ENCODE measurements at places on chromosomes 7 and 10.

GRCh38 chr10:2744547-2745200, 322.7 kb upstream of the PFKP start:
- no peak for DNase-seq

DNA sequence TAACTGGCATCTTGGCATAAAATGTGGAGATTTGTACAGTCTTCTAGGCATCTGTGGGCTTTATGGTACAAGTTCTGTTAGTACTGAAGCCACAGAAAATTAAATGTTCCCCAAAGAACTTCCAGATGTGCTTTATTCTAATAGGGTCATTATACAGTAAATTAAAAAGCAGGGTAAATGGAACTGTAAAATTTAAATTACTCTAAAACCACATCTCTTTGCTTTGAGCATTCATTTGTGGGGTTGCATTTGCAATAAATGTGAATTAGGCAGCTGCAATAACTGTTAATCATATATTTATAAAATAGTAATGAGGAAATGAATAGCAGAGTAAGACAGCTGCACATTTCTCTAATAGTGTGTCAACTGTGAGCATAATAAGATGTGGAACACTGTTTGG, 151.5 kb downstream of the BUB3 start:
- no peak for DNase-seq

GRCh38 chr7:90681336-90682022, 85.4 kb downstream of the CDK14 start:
- DNase-seq: no peak

DNA sequence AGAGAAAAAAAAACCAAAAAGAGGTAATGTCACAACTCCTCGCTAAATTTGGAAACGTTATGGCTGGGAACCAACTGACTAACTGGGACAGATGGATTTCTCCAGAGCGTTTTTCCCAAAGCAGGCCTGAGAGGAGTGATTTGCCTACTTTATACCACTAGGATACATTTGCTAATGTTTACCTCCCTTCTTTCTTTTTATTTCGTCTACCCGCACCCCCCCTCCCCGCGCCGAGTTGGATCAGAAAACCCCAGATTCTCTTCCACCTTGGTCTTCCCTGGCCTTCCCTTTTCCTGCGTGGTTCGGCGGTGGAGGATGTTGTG, 7.2 kb downstream of the CPA2 start:
- no peak for DNase-seq

GRCh38 chr10:34188221-34188620, 626.9 kb downstream of the PARD3 start:
- no peak for DNase-seq

GRCh38 chr7:21718391-21718790, 175.6 kb downstream of the DNAH11 start:
- DNase-seq: no peak

DNA sequence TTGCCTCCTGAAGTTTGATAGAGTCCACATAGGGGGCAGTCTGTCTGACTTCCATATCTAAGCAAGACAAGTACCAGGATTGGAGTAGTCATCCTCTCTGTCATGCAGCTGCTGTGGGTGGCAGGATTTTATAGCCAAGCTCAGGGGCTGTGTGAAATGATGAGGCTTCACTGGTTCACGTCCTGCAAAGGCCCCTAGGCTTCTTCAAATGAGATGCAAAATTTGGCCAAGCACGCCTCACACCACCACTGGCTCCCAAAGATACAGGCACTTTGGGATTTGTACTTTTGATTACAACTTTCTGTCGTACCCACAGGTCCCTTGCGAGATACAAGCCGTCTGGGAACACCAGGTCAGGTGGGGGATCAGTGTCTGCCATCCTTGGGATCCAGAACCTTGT, 67.1 kb downstream of the WDFY4 start:
- DNase-seq: no peak

- no peak for DNase-seq
These were observed 40.0 kb upstream of the SRI start for GRCh38 chr7:88259656-88260380.

DNA sequence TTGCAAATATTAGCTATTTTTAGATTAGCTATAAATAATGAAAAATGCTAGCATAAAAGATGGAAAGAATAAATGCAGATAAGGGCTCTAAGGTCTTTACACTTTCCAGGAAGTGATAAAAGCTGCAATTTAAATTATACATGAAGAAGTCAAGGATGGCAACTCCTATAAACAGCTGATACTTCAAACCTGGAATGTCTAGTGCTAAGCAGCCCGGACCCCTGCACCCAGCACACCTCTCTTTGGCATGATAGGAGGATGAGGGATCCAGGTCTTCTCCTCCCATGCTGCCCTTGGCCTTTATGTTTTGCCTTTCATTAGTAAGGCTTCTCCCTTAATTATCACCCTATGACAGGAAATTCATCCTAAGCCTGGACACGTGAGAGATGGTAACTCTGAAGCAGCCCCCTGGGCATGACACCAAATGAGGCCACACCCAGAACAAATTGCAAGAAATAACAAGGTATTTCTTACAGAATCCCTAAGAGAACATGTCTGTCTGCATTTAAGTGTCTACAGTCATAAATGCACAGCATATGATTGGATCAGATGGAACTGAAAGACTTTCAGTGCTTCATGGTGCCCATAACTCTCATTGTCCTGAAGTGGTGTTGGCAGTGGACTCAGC, 158.3 kb upstream of the PRSS1 start:
- no peak for DNase-seq

GRCh38 chr7:100894860-100895700, 608 bp downstream of the ACHE start:
- peak; percentile 39 for DNase-seq

DNA sequence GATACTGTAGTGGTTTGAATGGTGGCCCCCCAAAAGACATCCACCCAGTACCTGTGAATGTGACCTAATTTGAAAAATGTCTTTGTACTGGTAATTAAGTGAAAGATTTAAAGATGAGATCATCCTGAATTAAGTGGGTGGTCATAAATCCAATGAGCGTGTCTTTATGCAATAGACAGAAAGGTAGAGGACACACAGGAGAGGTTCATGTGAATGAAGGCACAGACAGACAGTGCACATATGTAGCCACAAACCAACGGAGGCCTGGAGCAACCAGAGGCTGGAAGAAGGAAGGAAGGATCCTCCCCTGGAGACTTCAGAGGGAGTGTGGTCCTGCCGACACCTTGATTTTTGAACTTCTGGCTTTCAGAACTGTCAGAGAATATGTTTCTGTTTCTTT, 160.3 kb downstream of the CNTNAP2 start:
- no peak for DNase-seq

- DNase-seq: no peak
These were observed 194.1 kb upstream of the FRMD4A start for GRCh38 chr10:14524691-14525324.

DNA sequence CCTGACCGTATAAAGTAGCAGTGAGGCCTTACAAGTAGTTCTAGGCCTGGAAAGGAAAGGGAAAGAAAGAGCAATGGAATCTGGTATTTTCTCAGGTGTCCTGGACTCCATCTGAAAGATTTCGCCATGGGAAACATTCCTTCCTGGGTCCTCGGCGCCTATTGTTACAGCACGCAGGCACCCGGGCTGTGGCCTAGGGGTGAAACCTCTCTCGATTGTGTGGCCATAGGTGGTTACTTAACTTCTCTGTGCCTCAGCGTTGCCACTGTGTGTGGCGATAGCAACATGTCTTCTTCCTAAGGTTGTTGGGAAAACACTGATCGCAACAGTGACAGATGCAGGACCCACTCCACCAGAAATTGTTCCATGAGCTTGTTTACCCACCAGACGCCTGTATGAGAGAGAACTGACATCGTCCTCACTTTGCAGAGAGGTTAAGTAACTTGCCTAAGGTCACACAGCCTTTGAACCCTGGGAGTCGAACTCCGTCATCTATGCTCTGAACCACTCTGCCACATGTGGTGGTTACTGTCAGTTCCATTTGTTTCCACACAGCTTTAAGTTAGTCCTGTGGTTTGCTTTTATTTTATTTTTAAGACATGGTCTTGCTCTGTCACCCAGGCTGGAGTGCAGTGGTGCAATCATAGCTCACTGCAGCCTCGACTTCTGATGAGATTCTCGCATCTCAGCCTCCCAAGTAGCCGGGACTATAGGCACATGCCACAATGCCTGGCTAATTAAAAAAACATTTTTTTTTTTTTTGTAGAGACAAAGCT, 73.4 kb downstream of the LHPP start:
- DNase-seq: no peak

DNA sequence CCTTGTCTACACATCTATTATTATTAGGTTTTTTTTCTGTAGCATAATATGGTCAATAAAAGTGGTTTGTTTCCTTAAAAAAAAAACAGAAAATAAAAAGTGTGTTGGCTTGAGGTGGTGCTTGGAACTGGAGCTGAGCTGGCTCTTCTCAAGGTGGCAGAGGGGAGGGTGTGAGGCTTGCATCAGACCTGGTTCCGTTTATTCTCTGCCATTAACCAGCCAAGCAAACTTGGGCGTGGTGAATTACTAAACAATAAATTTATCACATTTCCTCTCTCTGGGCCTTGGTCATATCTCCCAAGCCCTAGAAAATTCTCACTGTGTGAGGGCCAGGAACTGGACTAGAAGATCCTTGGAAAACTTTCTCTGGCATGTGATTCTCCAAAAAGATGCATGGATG, 427.5 kb upstream of the MKI67 start:
- no peak for DNase-seq

DNA sequence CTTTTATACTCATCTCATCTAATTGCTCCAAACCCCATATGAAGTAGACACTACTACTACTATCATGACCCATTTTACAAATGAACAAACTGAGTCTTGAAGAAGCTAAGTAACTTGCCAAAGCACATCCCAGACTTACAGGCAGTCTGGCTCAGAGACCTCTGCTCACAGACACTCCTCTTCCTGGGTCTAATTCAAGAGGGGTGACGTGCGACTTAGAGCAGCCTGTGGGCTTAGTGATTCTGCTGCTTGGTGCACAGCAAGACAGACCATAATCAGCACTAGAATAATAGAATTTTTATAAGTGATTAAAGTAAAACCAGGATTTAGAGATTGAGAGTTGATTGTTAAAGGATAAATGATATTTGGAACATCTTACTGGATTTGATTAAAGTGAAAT, 750.8 kb downstream of the AUTS2 start:
- no peak for DNase-seq

DNA sequence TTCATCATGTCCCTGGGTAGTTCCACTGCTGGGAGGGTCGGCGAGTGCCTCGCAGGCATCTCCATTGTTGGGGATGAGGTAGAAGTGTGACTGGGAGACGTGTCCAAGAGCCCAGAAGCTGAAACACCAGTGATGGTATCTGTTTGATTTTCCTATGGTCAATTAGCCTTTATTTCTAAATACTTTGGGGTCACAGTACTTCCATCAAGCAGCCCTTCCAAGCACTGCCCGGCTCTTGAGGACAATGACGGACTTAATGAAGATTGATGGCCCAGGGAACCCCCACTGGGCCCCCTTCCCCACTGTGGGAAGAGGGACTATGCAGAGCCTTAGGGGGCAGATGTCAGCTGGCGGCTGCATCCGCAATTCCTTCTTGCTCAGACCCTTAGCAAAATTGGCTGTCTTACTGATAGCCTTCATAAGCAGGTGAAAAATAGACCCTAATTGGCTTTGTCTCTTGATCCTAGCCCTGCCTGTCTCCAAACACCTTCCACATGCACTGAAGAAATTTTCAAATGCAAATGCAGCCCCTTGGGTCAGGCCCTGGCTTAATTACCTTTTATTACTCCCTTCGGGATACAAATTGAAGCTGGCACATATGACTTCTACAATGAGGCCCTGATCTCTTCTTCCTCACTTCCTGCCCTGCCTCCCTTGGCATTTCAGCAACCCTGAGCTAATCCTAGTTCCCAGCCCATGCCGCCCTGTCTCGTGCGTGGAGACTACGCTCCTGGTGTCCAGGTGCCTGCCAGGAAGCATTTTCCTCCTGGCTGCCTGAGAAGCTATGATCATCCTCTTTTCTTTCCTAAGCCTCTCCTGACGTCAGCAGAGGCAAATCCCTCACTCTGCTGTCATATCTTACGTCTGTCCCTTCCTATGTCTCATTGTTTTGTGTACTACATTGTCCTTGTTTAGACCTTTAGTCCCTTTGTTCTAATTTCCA, 124.5 kb upstream of the GDF10 start:
- no peak for DNase-seq

DNA sequence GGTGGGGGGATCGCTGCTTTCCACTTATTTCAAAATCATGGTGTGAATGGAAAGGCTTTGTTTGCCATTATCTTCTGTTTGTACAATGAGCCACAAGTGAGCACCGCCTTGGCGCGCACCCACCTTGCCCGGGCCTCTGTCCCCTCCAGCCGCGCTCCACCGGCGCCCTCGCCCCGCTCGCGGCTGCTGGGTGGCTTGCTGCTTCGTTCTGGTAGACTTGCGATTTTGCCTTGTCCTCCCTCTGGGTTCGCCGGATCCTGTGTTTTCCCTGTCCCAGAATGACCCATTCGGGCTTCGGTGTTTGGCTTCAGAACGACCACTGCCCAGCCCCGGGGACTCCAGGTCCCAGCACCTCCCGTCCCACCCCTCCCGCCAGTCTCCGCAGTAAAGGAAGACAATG, 273.0 kb upstream of the BMPER start:
- DNase-seq: no peak

DNA sequence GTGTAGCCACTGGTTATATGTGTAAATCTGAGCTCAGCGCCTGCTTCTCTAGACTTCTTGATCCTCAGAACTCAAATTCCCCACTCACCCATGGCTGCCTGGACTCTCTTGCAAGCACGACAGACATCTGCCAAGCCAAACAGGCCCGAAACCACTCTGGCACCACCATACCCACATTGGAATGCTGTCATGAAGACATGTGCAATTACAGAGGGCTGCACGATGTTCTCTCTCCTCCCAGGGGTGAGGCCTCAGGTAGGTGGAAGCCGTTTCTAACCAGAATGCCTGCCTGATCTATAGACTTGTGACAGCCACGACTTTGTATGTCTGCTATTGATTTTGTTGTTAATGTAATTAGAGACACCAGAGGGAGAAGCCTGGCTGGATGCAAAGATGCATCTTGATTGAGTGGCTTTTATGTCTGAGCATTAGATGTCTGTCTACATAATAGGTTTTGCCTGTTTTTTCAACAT, 4.0 kb downstream of the BAMBI start:
- DNase-seq: no peak

- DNase-seq: peak; percentile 31
These were observed 644 bp downstream of the PPP1R35 start for GRCh38 chr7:100435401-100436304.

GRCh38 chr10:91344117-91344856, 65.9 kb upstream of the HECTD2 start:
- DNase-seq: no peak

DNA sequence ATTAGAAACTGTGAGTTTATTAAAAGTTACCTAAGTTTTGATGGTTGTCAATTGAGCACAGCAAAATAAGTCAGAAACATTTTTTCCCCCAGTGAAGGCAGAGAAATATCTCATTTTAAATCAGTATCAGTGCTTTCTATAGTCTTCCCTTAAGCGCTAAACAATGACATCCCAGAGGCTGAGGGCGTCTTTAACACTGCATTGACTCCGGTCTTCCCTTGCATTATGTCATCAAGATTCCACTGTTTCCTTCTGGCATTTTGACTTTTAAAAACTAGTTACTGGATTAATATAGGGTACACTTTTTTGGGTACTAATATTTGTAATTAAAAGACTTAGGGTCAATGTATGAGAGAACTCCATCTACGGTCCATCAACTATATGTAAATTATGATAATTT, 3.9 kb downstream of the GLUD1 start:
- no peak for DNase-seq

GRCh38 chr7:34135924-34136323, 230.6 kb downstream of the BMPER start:
- DNase-seq: no peak

- no peak for DNase-seq
These were observed 131.1 kb downstream of the KCND2 start for GRCh38 chr7:120404042-120404441.

- DNase-seq: no peak
These were observed 493.0 kb downstream of the LRMDA start for GRCh38 chr10:75924309-75924902.
